T-helper 2 cell treated with Interferon-gamma antibody and Interleukin-4, amounts not matched to agents 5 μg/mL and 100 μg/mL, for 36 hours (primary cell): ENCODE measurements at places on chromosomes 16 and 17.

GRCh38 chr17:8001976-8002720 lies at the start of gene GUCY2D:
Gene GUCY2D (plus strand): TSS chr17:8002615. CDS start chr17:8003048, 433 bp downstream.
- H3K27me3 ChIP-seq, result peaks cover 53% of the 10 kb centered on the region
- H3K27ac ChIP-seq, result no peak within 1 kb of the TSS
- DNase-seq, result no peak
- peak within 1 kb of the TSS; percentile 53 for H3K4me3 ChIP-seq

- no peak for DNase-seq
- no peaks in the 10 kb centered on the region for H3K27me3 ChIP-seq
- H3K4me1 ChIP-seq, result peaks cover 18% of the 10 kb centered on the region
- no peak overlapping the region for H3K4me3 ChIP-seq
- peaks cover 34% of the 10 kb centered on the region for H3K36me3 ChIP-seq
- no peak overlapping the region for H3K27ac ChIP-seq
Measured at GRCh38 chr17:76740329-76741118, 2.6 kb downstream of the MFSD11 start.

GRCh38 chr17:37493249-37494027 lies 3.7 kb downstream of the DUSP14 start:
- H3K36me3 ChIP-seq, result peaks cover 2% of the 10 kb centered on the region
- no peak overlapping the region for H3K27ac ChIP-seq
- H3K27me3 ChIP-seq, result peaks cover 3% of the 10 kb centered on the region
- no peak overlapping the region for H3K4me3 ChIP-seq
- DNase-seq, result no peak

- DNase-seq, result peak; percentile 12
- H3K27me3 ChIP-seq, result no peaks in the 10 kb centered on the region
- H3K4me1 ChIP-seq, result peaks cover 16% of the 10 kb centered on the region
- no peak overlapping the region for H3K4me3 ChIP-seq
Measured at GRCh38 chr16:22262460-22262859, 34.7 kb upstream of the POLR3E start.

GRCh38 chr17:66272811-66273585 lies 29.4 kb upstream of the PRKCA start:
- H3K27ac ChIP-seq, result no peak overlapping the region
- no peaks in the 10 kb centered on the region for H3K36me3 ChIP-seq
- peaks cover 3% of the 10 kb centered on the region for H3K4me1 ChIP-seq
- DNase-seq, result no peak
- peaks cover 7% of the 10 kb centered on the region for H3K27me3 ChIP-seq
- H3K4me3 ChIP-seq, result no peak overlapping the region

DNA sequence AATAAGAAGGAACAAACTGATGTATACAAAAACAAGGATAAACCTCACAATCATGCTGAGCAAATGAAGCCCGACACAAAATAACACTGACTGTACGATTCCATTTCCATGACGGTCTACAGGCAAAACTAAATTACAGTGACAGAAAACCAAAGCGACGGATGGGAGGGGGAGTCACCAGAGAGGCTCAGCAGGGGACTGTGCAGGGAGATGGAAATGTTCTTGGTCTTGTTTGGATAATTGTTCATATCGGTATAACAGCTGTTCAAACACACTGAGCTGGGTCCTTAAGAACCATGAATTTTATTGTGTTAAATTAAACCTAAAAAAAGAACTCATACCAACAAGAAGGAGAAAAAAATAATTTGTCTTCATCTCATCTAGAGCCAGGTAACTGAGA lies 97.8 kb downstream of the NXN start:
- DNase-seq, result no peak
- H3K36me3 ChIP-seq, result no peaks in the 10 kb centered on the region
- no peak overlapping the region for H3K27ac ChIP-seq
- H3K4me3 ChIP-seq, result no peak overlapping the region

DNA sequence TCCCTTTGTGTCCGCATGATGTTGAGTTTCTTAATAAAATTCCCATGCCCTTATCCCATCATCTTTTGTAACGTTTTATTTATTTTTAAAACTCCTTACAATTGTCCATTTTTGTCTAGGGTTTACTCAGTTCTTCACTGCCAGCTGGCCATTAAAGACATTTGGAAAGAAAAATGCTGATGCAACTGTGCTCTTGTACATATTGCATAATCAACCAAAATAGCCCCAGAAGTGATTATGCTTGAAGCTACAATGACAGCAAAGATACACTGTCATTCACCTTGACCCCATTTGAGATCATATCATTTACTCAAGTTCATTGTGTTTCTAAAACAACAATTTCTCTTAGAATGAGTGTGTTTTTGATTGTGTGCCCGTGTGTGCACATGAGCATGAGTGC lies 1074.6 kb upstream of the RBFOX1 start:
- no peak overlapping the region for H3K4me3 ChIP-seq
- no peak for DNase-seq
- H3K27me3 ChIP-seq, result no peaks in the 10 kb centered on the region
- no peak overlapping the region for H3K27ac ChIP-seq
- H3K4me1 ChIP-seq, result no peaks in the 10 kb centered on the region
- H3K36me3 ChIP-seq, result no peaks in the 10 kb centered on the region

DNA sequence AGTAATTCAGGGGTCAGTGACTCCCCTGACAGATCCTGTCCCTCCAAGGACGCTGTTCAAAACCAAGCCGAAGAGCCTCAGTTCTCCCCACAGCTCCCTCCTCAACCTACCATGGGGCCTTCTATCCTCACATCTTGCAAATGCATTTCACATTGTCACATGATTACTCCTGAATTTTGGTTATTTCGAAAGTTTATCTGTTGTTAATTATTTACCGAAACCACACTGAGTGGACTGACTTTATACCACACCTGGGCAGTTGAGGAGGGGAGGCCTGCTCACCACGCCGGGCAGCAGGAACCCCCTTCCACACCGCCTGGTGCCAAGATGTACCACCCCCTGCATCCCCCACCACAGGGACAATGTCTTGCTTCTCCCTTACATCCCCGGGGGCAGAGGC lies 4.7 kb downstream of the TIMP2 start:
- peaks cover 8% of the 10 kb centered on the region for H3K4me1 ChIP-seq
- H3K27ac ChIP-seq, result no peak overlapping the region
- H3K36me3 ChIP-seq, result no peaks in the 10 kb centered on the region
- DNase-seq, result no peak

GRCh38 chr17:82636626-82637598 lies 11.3 kb downstream of the WDR45B start:
- H3K4me3 ChIP-seq, result no peak overlapping the region
- peaks cover 5% of the 10 kb centered on the region for H3K4me1 ChIP-seq
- no peaks in the 10 kb centered on the region for H3K27me3 ChIP-seq
- DNase-seq, result no peak
- peaks cover 36% of the 10 kb centered on the region for H3K36me3 ChIP-seq

- DNase-seq, result no peak
- H3K36me3 ChIP-seq, result peaks cover 25% of the 10 kb centered on the region
- H3K4me3 ChIP-seq, result peak overlapping the region; percentile 89
- peaks cover 11% of the 10 kb centered on the region for H3K27me3 ChIP-seq
- peaks cover 53% of the 10 kb centered on the region for H3K4me1 ChIP-seq
Measured at GRCh38 chr16:89095491-89095951, 1.9 kb downstream of the ACSF3 start.

- DNase-seq, result no peak
- H3K4me1 ChIP-seq, result peaks cover 6% of the 10 kb centered on the region
- peaks cover 32% of the 10 kb centered on the region for H3K36me3 ChIP-seq
- H3K4me3 ChIP-seq, result no peak overlapping the region
- H3K27me3 ChIP-seq, result no peaks in the 10 kb centered on the region
Measured at GRCh38 chr16:22325598-22326368, 28.6 kb downstream of the POLR3E start.

GRCh38 chr16:71520550-71520949 lies 5.7 kb upstream of the CHST4 start:
- H3K27ac ChIP-seq, result no peak overlapping the region
- peaks cover 7% of the 10 kb centered on the region for H3K27me3 ChIP-seq
- no peak overlapping the region for H3K4me3 ChIP-seq
- DNase-seq, result no peak
- H3K4me1 ChIP-seq, result no peaks in the 10 kb centered on the region
- H3K36me3 ChIP-seq, result no peaks in the 10 kb centered on the region

GRCh38 chr16:2471653-2472487 lies 773 bp downstream of the NTN3 start:
- DNase-seq, result no peak
- no peak overlapping the region for H3K4me3 ChIP-seq
- H3K4me1 ChIP-seq, result peaks cover 4% of the 10 kb centered on the region

DNA sequence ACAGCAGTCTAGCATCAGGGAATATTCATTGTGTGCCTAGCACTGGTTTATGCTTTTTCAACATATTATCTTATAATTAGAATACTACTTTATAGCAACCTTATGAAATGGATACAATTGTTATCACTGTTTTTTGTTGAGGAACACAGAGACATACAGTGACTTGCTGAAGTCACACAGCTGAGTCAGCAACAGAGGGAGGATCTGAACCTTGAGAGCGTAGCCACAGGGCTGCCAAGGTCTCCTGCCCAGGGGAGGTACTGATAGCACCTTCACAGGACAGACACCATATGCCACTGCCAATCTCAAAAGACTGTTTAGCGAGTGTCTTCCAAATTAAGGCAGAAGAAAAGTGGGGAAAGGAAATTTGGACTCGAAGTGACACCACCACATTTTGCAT lies 63.0 kb downstream of the GTF3C1 start:
- H3K27me3 ChIP-seq, result no peaks in the 10 kb centered on the region
- peaks cover 45% of the 10 kb centered on the region for H3K36me3 ChIP-seq
- DNase-seq, result no peak
- no peaks in the 10 kb centered on the region for H3K4me1 ChIP-seq
- no peak overlapping the region for H3K27ac ChIP-seq

DNA sequence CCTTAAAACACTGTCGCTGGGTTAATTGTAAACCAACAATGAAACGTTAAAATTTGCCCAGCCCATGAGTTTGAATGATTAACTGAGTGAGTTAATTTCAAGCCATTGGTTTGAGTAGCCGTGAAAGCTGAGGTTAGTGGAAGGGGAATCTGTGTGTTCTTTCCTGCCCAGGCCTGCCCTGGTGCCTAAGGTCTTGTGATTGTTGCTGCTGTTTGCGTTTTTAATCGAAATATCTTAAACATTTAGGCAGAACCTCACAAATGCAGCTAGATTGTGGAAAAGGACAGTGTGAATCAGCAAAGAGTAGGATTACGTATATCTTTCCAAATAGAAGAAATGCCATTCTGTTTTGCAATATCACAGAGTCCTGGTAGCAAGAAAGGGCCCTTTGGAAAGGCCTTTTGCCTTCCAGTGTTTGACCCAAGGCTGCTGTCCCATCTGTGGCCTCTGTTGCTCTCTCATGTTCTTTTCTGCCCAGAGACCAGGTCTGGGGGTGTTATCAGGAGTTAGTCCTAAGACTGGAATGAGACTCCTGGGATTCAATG lies 113.8 kb downstream of the MSI2 start:
- H3K4me3 ChIP-seq, result no peak overlapping the region
- peaks cover 22% of the 10 kb centered on the region for H3K36me3 ChIP-seq
- no peak for DNase-seq

- H3K27me3 ChIP-seq, result no peaks in the 10 kb centered on the region
- peak overlapping the region; percentile 44 for H3K27ac ChIP-seq
- no peak for DNase-seq
- peaks cover 30% of the 10 kb centered on the region for H3K4me1 ChIP-seq
- H3K36me3 ChIP-seq, result no peaks in the 10 kb centered on the region
Measured at GRCh38 chr16:57265850-57266530, 18.5 kb downstream of the PLLP start.

DNA sequence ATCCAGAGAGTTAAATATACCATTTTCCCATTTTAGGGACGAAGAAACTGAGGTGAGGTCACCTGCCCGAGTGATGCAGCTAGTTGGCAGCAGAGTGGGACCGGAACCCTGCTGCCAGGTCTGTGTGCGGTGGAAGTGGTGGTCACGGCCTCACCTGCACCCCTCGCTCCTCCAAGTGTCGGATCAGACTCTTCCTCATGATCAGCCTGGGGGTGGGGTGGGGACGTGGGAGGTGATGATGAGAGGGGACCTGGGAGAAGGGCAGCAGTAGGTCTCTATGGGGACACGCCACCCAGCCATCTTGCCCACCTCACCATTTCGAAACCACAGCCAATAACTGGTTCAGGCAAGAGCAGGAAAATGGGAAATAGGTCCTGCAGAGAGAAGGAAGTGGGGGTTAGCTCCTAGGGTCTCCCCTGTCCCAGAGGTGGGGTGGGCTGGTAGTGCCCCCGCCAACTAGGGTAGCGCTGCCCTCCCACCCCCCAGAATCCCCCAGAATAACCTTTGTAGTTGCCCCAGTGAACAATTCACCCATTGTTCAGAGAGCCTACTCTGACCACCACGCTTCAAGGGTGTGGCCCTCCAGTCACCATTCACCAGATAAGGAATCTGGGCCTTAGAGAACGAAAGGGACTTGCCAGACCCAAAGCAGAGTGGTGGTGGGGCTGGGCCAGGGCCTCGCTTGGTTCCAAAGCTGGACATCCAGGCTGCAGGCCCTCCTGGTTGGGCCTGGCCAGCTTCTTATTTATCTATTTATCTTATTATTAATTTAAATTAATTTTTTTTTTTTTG lies 5.1 kb downstream of the GDPD3 start:
- peaks cover 4% of the 10 kb centered on the region for H3K4me1 ChIP-seq
- H3K36me3 ChIP-seq, result peaks cover 29% of the 10 kb centered on the region
- DNase-seq, result no peak
- H3K27me3 ChIP-seq, result no peaks in the 10 kb centered on the region
- no peak overlapping the region for H3K4me3 ChIP-seq

GRCh38 chr17:1574697-1575471 lies 12.3 kb upstream of the PITPNA start:
- peaks cover 2% of the 10 kb centered on the region for H3K4me1 ChIP-seq
- no peak overlapping the region for H3K4me3 ChIP-seq
- no peaks in the 10 kb centered on the region for H3K27me3 ChIP-seq
- H3K36me3 ChIP-seq, result no peaks in the 10 kb centered on the region
- no peak overlapping the region for H3K27ac ChIP-seq
- DNase-seq, result no peak

GRCh38 chr16:86584726-86585721 lies 6.7 kb downstream of the FOXL1 start:
- no peak for DNase-seq
- H3K4me3 ChIP-seq, result no peak overlapping the region
- no peak overlapping the region for H3K27ac ChIP-seq

- H3K36me3 ChIP-seq, result peaks cover 19% of the 10 kb centered on the region
- no peak overlapping the region for H3K4me3 ChIP-seq
Measured at GRCh38 chr17:8371786-8372185, 4.7 kb downstream of the KRABD2 start.
